ENCODE measurements at places on chromosomes 3 and 15.

- DNase-seq: no peak
These were observed 31.2 kb upstream of the DUT start for GRCh38 chr15:48300038-48300437.

GRCh38 chr15:85313339-85313738 is 67.1 kb upstream of the AKAP13 start:
- DNase-seq: no peak

- DNase-seq: peak; percentile 97
These were observed 33.7 kb downstream of the FLNB start for GRCh38 chr3:58041826-58042324.

- peak; percentile 65 for DNase-seq
These were observed 179.5 kb downstream of the WNT5A start for GRCh38 chr3:55307622-55308021.

DNA sequence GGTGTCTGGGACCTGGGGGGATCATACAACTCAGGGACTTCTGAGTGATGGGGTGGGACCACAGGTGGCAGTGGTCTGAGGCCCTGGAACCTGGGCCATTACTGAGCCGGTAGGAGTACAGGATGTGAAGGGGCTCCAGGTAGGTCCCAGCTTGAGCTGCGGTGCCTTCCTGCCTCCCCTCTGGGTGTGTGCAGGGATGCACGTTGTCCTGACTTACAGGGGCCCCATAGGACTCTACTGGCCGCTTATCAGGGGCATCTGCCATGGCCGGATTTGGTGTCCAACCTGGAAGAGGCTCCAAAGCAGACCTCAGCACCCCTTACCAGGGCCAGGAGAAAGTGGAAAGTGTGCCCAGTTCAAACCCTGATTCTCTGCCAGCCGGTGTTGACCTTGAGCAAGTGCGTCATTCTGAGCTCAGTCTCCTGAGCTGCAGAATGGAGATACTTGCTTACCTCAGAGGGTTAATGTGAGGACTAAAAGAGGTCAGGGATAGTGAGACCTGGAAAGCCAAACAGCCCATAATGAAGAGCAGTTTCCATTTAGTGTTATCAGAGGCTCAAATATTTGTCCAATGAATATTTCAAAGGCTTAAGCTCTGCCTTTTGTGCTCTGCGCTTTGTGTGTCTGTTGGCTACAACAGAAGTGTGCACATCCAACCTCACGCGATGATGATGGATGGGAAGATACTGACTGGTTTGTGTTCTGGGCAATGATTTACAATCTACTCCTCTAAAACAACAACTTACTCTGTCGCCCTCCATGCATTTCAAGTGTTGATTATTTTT is 35.4 kb upstream of the ESYT3 start:
- no peak for DNase-seq

DNA sequence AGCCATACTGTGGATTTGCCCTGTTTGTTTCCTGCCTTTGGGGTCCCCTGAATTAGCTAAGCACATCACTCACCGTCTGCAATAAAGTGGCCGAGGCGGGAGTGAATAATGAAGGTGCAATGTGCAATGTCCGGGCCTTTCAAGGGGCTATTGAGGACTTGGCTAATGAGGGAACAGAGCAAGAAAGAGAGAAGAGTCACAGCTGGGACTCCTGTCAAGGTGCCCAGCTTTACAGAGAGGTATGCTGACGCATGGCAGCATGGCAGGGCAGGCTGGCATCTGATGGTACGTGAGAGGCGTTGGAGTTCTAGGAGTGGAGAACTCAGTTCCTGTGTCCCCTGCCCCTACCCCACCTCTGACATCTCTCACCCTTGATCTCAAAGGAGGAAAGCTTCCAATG is 13.8 kb upstream of the ATP2B2 start:
- DNase-seq: no peak

- peak; percentile 61 for DNase-seq
These were observed 21.2 kb downstream of the NR1D2 start for GRCh38 chr3:23966328-23966727.

DNA sequence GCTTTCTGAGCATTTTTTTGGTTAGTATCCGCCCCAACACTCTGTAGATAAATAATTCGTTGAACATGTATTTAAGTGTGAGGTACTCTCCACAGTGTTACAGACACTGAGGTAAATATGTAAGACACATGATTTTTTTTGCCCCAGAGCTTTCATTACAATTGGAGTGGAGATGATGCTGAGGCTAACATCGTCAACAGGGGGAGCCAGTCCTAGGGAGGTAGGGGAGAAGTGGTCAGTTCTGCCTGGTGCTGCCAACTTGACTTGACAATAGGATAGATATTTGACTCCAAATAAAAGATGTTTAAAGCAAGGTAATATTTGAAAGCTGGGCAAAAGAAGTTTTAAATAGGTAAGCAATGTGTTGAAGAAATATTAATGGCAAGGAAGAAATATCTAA is 295.7 kb downstream of the UNC13C start:
- no peak for DNase-seq

DNA sequence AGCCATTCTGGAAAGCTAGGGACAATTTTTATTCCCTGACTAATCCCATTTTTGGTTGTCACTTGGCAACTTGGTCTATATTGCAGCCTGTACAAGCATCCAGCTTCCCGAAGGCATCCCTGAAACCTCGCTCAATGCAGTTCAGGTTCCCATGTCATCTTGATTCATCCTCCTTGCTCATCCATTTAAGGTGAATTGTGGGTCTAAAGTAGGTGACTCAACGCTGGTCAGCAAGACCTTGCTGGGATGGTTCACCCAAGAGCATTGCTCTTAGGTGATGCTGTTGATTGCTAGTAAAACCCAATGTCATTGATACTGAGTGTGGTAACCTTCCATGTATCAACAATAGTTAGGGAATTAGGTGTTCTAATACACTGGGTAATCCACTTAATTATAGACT is 13.1 kb upstream of the RAB8B start:
- DNase-seq: no peak

GRCh38 chr15:38680775-38681174 is 116.2 kb upstream of the RASGRP1 start:
- DNase-seq: no peak

- no peak for DNase-seq
These were observed 9.3 kb downstream of the PGPEP1L start for GRCh38 chr15:98998279-98998678.

DNA sequence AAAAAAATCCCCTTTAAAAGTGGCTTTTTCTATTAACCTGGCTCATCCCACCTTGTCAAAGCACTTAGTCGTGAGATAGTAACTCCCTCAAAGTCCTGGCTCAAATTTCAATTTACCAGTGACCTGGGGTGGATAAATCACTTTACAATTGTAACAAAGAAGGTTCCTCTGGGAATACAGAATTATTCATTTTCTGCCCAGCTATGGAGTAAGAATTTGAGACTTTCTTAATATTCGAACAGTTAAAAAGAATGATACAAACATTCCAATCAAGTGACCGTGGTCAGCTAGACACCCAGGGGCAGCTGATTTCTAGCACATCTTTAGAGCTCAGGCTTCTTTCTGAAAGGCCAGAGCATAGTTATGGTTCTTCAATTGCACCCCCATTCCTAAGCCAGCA is 291.0 kb upstream of the TGFBR2 start:
- peak; percentile 83 for DNase-seq

DNA sequence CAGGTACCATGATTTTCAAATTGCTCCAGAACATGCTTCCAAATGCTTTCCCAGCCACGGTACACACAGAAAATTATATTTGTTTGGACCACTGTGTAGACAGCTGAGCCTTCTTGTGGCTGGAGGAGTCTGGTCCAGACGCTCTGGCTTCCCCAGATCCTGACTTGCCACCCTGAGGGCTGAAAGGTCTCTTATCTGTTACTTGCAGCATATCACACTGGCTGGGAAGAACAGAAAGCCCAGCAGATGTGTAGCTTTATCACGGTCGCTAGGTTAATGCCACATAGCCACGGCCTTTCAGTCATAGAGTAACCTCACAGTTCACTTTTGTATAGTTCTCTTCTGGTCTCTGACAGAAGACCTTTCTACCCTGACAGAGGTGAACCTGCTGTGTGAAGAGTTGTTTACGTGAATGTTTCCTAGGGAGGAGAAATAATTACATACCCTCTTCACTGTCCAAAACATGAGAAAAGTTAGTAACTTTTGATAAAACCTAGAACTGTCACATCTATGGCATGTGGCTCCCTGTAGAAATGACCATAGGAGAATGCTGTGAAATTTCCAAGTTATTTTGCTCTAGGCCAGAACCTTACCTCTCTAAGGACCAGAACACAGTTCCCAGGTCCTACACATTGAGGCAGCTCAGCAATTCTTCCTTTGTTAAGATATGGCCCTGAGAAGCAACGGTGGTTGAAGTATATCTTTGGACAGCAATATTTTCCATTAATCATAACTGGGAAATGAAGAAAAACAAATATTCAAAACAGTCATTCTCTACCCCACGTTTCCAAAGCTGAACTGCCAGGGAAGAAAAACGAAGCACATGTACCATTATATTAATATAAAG is 15.8 kb upstream of the STIMATE start:
- DNase-seq: no peak

- DNase-seq: no peak
These were observed 326.9 kb downstream of the IL5RA start for GRCh38 chr3:2783261-2783660.

GRCh38 chr3:114714957-114715460 is 421.2 kb downstream of the TIGIT start:
- DNase-seq: no peak

DNA sequence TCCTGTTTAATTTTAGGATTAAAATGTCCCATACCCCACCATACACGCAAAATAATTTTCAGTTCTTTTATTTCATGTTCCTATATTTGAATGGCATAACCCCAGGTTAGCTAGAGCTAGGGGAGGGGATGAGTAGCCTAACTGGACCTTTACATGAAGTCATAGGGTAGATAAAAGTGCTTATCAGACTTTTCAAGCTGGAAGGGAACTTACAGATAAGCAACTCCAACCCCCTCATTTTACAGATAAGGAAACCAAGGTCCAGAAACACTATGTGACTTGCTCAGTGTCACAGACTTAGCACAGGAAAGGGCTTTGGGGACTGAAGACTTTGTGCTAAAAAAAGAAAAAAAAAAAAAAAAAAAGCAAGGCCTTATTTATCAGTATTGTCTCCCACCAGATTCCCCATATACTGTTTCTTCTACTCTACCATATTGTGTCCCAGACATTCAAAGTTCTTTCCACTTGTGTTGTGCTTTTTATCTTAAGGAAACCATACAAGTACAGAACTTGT is 10.6 kb upstream of the TNIK start:
- DNase-seq: no peak

GRCh38 chr3:27746838-27747237 is 24.7 kb upstream of the EOMES start:
- DNase-seq: no peak

- peak; percentile 43 for DNase-seq
These were observed 117.6 kb upstream of the EIF1B start for GRCh38 chr3:40191850-40192448.

All from AG10803 (cell line).